AG04450 (cell line): ENCODE measurements at places on chromosomes 2 and 18. TPM values are rescaled to one million over a fixed set of nuclear protein-coding genes. Genes with fewer than 3 reads are reported as not detected.

The KATNAL2 gene
- polyA plus RNA-seq: 1.9 and 2.9 TPM in 2 replicates

The TRIB2 gene
- 12.2 and 13.0 TPM in 2 replicates for polyA plus RNA-seq

The BMP10 gene
- not detected in 2 replicates for polyA plus RNA-seq

The SP140 gene
- 0.73 and 1.5 TPM in 2 replicates for polyA plus RNA-seq

The POTEI gene
- polyA plus RNA-seq: not detected in 2 replicates

The DOK6 gene
- polyA plus RNA-seq: 0.16 and 0.36 TPM in 2 replicates

The ADD2 gene
- polyA plus RNA-seq: 0.12 TPM in 1 of 2 replicates, not detected in the other

The POTEF gene
- polyA plus RNA-seq: not detected in 2 replicates

The KLHL30 gene
- polyA plus RNA-seq: not detected in 2 replicates

The IL36B gene
- polyA plus RNA-seq: not detected in 2 replicates

The ACTR3 gene
- polyA plus RNA-seq: 371 and 536 TPM in 2 replicates
